ENCODE measurements at places on chromosomes 16 and 17. TPM values are rescaled to one million over a fixed set of nuclear protein-coding genes. Genes with fewer than 3 reads are reported as not detected.

TVP23B gene
- 27.7 TPM for total RNA-seq

ARHGAP44 gene
- not detected for total RNA-seq

CAPNS2 gene
- total RNA-seq = not detected

RHBDL1 gene
- 4.1 TPM for total RNA-seq

SLC12A3 gene
- total RNA-seq = not detected

IGSF6 gene
- not detected for total RNA-seq

HID1 gene
- 25.9 TPM for total RNA-seq

CCL7 gene
- not detected for total RNA-seq

IL32 gene
- 123 TPM for total RNA-seq

KRTAP3-1 gene
- not detected for total RNA-seq

NUP88 gene
- total RNA-seq = 149 TPM

KRTAP1-5 gene
- not detected for total RNA-seq

ZNF469 gene
- 0.83 TPM for total RNA-seq

HGS gene
- 121 TPM for total RNA-seq

SCNN1B gene
- not detected for total RNA-seq

CTU2 gene
- total RNA-seq = 60.4 TPM

ST6GALNAC2 gene
- total RNA-seq = 0.50 TPM

BEAN1 gene
- not detected for total RNA-seq

SAMD14 gene
- 0.62 TPM for total RNA-seq

BICDL2 gene
- total RNA-seq = not detected

CCL13 gene
- not detected for total RNA-seq

MYH8 gene
- not detected for total RNA-seq

SPN gene
- total RNA-seq = 38.2 TPM

DPEP3 gene
- total RNA-seq = 0.58 TPM

AOC3 gene
- 0.61 TPM for total RNA-seq

SOCS7 gene
- 10.6 TPM for total RNA-seq

ABCA5 gene
- 21.8 TPM for total RNA-seq

TNK1 gene
- 10.0 TPM for total RNA-seq

OR1F1 gene
- total RNA-seq = not detected

MPP3 gene
- not detected for total RNA-seq
